ENCODE measurements at places on chromosomes 13 and 19. TPM values are rescaled to one million over a fixed set of nuclear protein-coding genes. Genes with fewer than 3 reads are reported as not detected.

B3GNT3 gene
- 60.4 TPM for total RNA-seq

- DNase-seq: peak; percentile 24
These were observed 1.4 kb downstream of the ZNF536 start for GRCh38 chr19:30373593-30373992.

DNA sequence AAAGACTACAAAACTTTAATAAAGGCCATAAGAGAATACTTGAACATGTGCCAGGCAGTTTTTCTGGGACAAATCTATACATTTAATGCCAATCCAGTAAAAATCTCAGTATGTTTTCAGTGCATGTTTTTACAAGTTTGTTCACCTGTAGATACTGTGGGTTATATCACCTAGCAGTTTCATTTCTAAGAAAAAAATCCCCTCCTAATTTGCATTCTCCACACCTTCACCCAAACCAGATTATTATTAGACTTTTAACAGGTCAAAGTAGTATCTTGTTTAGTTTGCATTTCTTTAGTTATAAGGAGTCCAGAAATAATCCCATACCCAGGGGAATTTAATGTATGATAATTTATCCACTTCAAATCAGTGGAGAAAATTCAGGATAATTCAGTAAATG, 17.0 kb upstream of the LPAR6 start:
- no peak for DNase-seq

GRCh38 chr13:44537248-44537647, 38.9 kb downstream of the TSC22D1 start:
- DNase-seq: no peak

- DNase-seq: no peak
These were observed 715.3 kb downstream of the OLFM4 start for GRCh38 chr13:53743906-53744305.

DNA sequence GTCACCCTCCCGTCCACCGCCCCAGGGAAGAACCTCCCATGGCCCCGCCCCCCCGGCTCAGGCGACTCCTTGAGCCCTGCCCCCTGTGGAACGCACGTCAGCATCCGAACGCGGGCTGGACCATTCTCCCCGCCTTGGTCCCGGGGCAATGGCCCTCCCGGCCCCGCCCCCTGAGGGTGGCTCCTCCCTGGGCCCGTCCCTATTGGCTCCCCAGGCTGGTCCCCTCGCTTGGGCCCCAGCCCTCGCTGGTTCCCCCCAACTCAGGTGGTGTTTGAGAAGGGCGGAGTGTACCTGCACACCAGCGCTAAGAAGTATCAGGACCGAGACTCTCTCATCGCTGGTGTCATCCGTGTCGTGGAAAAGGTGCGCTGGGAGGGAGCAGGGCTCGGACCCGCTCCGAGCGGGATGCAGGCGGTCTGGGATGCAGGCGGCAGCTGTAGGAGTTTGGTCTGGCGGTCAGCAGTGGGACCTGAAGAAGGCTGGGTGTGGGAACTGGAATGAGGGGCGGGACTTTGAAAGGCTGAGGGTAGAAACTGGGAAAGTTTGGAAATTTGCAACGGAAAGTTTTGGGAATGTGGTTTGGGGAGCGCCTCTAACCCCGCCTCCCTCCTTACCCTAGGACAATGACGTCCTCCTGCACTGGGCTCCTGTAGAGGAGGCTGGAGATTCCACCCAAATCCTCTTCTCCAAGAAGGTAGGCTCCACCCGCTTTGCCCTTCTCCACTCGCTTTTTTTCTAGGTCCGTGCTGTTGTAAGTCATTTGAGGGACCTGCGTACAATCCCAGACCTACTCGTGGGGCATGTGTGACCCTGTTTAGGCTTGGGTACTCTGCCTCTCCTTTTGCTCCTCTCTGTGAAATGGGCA, 609 bp downstream of the TBC1D17 start:
- DNase-seq: peak; percentile 99

DNA sequence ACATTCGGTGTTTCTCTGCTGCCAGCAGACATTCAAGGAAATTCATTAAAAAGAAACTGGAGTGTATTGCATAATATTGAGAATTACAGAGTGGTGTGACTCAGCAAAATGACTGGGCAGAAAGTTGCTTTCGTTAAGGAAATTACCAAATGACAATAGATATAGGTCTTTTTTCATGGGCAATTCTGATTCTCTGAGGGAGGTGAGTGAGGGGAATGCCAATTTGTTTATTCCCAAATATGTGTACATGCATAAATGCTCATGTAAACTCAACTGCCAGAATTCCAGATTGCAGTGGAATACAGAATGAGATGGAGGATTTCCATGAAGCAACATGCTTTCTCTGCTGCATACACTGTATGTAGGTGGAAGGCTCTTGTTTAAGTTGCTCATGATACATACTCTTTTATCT, 1730.1 kb downstream of the SLITRK5 start:
- peak; percentile 58 for DNase-seq

DNA sequence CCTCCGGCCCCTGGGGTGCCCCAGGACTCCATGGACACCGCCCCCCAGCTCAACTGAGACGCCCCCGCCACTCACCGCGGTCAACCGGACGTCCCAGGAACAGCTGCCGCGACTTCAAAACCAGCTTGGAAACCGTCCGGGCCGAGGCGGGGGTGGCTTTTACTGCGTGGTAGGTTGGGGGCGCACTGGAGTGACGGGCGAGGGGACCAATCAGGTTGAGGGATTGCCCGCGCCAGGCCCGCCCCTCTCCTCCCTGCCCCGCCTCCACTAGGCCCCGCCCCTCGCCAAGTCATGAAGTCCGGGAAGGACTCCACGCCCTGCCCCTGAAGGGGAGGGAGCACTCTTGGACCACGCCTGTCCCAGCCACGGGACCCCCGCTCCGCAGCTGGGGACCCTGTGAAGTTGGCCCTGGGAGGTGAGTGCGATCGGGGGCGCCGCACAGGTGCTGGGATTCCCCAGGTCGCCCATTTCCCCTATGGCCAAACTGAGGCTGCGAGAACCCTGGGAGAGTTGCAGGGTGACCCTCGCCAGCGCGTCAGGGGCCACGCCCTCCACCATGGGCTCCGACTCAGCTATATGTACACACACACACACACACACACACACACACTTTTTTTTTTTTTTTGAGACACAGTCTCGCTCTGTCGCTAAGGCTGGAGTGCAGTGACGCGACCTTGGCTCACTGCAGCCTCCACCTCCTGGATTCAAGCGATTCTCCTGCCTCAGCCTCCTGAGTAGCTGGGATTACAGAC, at the start of gene PLIN3:
PLIN3 (minus strand) TSS at position 134 of the 752 bp plus-strand sequence. CDS start 6,273 bp downstream, outside the sequence.
- peak; percentile 98 for DNase-seq

All from stomach (tissue), 19 donors.